Prostate gland (tissue), 2 donors: ENCODE measurements at places on chromosomes 3 and 15. TPM values are rescaled to one million over a fixed set of nuclear protein-coding genes. Genes with fewer than 3 reads are reported as not detected.

DNA sequence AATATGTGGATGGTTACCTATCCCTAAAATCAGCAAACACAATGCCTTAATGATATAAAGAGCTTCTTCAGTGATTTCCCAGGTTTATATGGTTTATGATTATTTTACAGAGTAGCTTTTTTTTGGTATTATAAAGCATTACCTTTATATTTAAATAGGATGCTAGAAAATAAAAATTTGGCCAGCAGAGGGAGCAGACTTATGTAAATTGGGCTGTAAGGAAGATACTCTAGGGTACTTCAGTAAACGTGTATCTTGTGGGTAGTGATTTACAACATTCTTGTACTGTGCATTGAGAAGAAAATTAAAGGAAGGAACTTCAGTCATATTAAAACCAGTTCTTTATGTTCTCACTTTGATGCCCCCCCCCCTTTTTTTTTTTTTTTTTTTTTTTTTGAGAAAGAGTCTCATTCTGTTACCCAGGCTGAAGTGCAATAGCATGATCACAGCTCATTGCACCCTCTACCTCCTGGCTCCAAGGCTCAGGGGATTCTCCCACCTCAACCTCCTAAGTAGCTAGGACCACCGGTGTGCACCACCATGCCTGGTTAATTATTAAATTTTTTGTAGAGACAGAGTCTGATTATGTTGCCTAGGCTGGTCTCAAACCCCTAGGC, 167.9 kb downstream of the BBX start:
- no peaks in the 10 kb centered on the region for H3K4me1 ChIP-seq
- H3K4me3 ChIP-seq, result no peak overlapping the region
- H3K27me3 ChIP-seq, result no peaks in the 10 kb centered on the region
- no peak overlapping the region for H3K27ac ChIP-seq
- no peaks in the 10 kb centered on the region for H3K36me3 ChIP-seq
- DNase-seq, result peak; percentile 33

DNA sequence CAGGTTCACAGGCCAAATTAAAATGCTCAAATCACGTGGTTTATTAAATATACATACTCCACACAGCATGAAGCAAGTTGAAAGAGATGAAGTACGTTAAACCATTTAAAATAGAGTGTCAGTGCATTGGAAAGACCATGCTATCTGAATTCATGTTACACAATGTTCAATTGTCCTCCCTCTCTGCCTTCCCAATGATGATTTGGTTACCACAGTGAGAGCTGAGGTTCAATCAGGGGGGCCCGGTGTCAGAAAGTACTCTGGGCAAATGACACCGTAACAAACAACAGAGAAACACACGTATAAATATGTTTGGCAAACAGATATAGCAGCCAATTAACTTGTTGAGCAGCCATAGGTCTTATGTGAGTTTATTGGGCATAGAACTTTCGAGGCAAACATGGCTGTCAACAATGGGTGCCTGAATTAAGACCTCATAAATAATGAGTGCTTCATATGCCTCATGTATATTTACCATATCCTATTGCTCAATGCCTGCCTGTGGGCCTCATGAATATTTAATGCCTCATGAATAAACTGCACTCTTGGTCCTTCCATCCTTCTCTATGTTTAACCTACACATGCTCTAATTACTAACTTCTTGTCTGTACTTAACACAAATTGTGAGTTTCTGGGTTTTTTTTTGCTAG, 641.5 kb downstream of the PLOD2 start:
- no peaks in the 10 kb centered on the region for H3K4me1 ChIP-seq
- no peaks in the 10 kb centered on the region for H3K27me3 ChIP-seq
- no peak overlapping the region for H3K27ac ChIP-seq
- no peak overlapping the region for H3K4me3 ChIP-seq
- H3K36me3 ChIP-seq, result no peaks in the 10 kb centered on the region

DNA sequence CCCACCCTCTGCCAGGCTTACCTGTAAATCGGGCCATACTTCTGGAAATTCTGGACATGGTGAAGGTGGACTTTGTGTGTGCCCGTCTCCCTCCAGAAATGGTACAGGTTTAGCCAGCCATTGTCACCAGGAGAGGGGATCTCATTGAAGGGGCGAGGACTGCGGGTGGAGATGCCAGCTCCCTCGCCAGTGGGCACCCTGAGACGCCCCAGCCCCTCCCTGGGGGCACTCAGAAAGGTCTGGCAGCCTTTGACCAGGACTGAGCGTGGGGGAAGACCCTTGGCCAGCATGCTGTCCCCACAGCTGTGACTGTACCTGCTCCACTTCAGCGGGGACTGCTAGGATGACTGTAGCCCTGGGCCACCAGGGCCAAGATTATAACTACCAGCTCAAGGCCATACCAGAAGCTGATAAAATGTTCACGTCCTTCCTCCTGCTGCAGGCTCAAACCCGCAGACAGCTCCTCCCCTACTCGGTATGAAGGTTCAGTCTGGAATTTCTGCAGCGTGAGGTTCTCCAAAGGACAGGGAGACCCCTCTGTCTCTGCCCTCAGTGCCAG, at the start of gene CYP11A1:
CYP11A1 (minus strand) TSS at position 351 of the 559 bp plus-strand sequence; CDS start at position 290, 61 bp downstream.
- no peak within 1 kb of the TSS for H3K27ac ChIP-seq
- H3K4me3 ChIP-seq, result no peak within 1 kb of the TSS
- no peaks in the 10 kb centered on the region for H3K4me1 ChIP-seq

- DNase-seq, result no peak
- H3K27ac ChIP-seq, result no peak overlapping the region
- no peaks in the 10 kb centered on the region for H3K36me3 ChIP-seq
Measured at GRCh38 chr3:135629701-135630408, 335.7 kb upstream of the PPP2R3A start.

DNA sequence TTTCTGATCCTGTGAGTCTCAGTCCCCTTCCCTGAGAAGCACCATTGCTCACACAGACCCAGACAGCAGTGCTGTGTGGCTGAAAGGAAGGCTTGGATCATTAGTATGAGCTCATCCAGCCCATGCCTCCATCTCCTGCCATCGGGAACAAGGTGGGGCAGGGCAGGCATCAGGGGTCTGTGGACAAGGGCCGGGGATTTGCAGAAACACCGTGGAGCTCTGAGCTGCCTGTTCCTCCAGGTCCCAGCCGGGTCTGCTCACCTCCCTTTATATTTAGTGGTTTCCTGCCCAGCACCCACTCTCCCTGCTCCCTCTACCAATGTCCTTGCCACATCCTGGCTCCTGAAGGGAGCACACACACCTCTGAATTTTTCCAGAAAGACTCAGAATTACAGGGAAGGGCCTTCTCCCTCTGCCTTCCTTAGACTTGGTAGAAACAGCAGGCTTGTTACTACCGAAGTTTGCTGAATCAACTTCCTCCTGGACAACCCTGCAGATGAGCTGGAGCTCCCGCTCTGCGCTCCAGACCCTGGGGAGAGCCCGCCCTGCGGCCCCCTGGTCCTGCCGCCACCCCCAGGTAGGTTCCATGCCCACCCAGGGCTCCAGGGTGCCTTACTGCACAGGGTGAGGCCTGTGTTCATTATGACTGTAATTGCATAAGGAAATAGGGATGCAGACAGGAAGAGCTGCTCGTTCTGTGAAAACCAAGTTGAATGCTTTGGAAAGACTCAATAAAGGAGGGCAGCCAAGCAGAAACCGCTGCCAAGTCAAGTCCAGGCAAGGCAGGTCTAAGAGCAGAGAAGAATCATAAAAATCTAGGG, 128.1 kb downstream of the NSMCE3 start:
- peak; percentile 76 for DNase-seq
- no peaks in the 10 kb centered on the region for H3K27me3 ChIP-seq
- peak overlapping the region; percentile 27 for H3K27ac ChIP-seq
- no peak overlapping the region for H3K4me3 ChIP-seq

- no peaks in the 10 kb centered on the region for H3K36me3 ChIP-seq
- peak; percentile 1 for DNase-seq
- no peaks in the 10 kb centered on the region for H3K27me3 ChIP-seq
Measured at GRCh38 chr15:68232449-68232848, 2.9 kb upstream of the CLN6 start.

DNA sequence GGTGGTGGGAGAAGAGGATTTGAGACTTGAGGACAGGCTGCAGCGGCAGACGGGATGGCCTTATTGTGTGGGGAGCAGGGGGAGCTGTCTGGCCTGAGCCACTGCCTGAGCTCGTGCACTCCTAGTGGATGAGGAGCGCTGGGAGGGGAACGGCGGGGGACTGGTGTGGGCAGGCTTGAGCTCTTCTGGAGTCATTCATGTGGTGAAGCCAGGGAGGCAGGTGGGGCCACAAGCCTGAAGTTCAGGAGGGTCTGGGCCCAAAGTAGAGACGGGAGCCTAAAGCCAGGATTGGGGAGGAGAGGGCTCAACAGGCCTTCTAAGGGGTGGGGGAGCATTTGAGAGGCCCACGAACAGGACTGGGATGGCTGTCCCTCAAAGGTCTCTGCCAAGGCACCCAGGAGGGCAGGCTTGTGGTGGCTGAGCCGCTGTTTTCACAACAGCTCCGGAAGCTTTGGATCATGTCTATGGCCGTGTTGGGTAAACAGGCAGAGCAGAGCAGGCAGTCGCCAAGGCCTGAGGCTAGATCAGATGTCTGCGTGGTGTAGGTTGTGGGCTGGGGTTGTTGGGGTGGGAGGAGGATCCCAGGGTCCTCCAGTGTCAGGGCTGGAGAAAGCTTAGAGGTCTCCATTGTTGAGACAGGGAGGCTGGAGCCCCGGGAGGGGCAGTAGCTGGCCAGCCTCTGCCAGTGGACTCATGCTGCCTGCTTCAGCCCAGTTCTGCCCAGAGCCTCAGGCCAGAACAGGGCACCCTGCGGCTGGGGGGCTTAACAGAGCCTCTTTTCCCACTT, 8.2 kb downstream of the PRKCD start:
- no peaks in the 10 kb centered on the region for H3K36me3 ChIP-seq
- H3K27me3 ChIP-seq, result no peaks in the 10 kb centered on the region
- H3K4me1 ChIP-seq, result peaks cover 40% of the 10 kb centered on the region

DNA sequence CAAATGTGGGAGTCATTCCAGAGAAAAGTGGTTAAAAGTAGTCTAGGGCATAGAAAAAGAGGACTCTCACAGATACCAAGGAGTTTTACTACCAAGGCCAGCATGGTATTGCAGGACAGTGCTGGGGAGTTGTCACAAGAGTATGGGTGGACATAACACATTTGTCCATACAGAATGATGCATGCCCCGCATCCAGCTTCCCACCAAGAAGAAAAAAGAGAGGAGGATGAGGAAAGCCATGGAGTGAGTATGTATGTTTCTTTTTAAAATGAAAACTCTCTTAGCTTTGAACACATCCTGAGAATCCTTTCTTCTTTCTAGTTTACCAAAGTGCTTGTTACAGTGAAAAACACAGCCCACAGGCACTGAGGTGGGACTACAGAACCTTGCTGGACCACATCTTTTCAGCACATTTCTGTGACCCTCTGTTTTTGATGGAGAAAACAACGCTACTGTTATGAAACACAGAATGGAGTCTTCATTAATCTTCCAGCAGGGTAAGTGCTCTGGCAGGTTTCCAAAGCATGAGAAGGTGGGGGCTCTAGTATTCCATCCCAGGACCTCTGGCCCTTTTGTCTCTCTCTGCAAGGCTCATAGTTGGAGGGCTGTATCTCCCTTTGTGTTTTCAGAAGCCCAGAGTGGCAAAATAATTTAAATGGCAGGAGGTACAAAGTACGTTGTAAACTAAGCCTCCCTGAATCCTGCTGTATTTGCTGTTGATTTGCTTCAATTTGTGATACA, 12.7 kb downstream of the NR2E3 start:
- no peak overlapping the region for H3K27ac ChIP-seq
- no peaks in the 10 kb centered on the region for H3K36me3 ChIP-seq
- DNase-seq, result no peak
- no peaks in the 10 kb centered on the region for H3K27me3 ChIP-seq
- H3K4me1 ChIP-seq, result no peaks in the 10 kb centered on the region
- H3K4me3 ChIP-seq, result no peak overlapping the region

SLC12A8 gene
- total RNA-seq, result 16.4 TPM

CYP1A1 gene
- 6.9 TPM for total RNA-seq

FOXL2NB gene
- not detected for total RNA-seq

CXCR6 gene
- total RNA-seq, result 0.96 TPM
